ENCODE measurements at places on chromosomes 1 and 21. TPM values are rescaled to one million over a fixed set of nuclear protein-coding genes. Genes with fewer than 3 reads are reported as not detected.
A peak's percentile ranks its signal among the peaks of the same experiment; 100 is the strongest.

- H3K36me3 ChIP-seq, result no peaks in the 10 kb centered on the region
- DNase-seq, result no peak
- H3K27ac ChIP-seq, result no peak overlapping the region
- H3K4me3 ChIP-seq, result peak overlapping the region; percentile 9
Observed at GRCh38 chr1:181190364-181191035, 102.0 kb downstream of the IER5 start.

OR2T11 gene
- total RNA-seq, result not detected

DNA sequence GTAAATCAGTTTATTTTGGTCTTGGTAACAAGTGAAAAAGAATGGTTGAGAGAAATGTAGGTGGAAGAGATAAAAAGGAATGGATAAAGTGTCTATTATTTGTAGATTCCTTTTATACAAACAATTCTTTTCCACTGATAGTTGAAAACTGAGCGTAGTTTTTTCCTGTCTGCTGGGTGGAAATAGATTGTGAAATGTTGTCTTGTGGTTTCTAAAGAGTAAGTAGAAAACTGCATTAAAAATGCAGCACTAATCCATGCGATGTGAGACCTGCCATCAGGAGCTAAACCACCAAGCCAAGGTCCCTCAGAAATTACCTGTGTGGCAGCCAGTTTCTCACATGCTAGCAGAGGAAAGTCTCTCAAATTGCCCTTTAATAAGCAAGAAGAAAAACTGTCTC lies 103.2 kb upstream of the SLC44A3 start:
- H3K4me3 ChIP-seq, result no peak overlapping the region
- H3K27me3 ChIP-seq, result no peaks in the 10 kb centered on the region
- peaks cover 3% of the 10 kb centered on the region for H3K4me1 ChIP-seq
- no peak overlapping the region for H3K27ac ChIP-seq
- DNase-seq, result no peak

- no peak overlapping the region for H3K4me3 ChIP-seq
- DNase-seq, result no peak
- no peaks in the 10 kb centered on the region for H3K27me3 ChIP-seq
- H3K36me3 ChIP-seq, result no peaks in the 10 kb centered on the region
- H3K4me1 ChIP-seq, result peaks cover 5% of the 10 kb centered on the region
Observed at GRCh38 chr1:245481261-245481660, 326.5 kb downstream of the KIF26B start.

DNA sequence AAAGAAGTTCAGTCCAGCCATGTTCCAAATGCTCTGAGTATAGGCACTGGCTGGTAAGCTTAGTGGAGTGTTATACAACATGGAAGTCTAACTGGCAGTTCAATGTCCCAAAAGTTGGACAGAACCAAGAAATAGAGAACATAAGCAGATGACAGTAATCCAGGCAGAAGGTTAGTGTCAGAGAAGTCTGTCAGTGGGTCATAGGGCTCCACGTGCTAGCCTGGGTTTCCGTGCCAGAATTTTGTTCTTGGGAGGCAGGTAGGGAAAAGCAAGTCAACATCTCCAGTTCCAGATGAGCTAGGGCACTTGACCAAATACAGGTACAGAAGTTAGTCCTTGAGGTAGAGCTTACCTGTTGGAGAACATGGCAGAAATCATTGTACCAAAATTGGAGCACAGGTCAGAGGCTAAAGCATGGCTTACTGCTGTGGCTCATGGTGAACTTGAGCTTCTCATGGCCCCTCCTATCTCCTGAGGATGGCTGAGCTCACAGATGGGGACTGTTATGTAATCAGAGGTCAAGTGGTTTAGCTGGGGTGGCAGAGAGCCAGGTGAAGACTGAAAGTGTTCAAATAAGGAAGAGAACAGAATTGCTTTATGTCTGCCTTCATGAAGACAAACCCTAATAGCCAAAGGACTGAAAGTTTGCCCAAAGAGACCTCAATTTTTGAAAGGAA lies 170.8 kb downstream of the NFIA start:
- H3K4me1 ChIP-seq, result peaks cover 14% of the 10 kb centered on the region
- no peak overlapping the region for H3K4me3 ChIP-seq
- DNase-seq, result no peak
- H3K27ac ChIP-seq, result peak overlapping the region; percentile 89
- H3K36me3 ChIP-seq, result no peaks in the 10 kb centered on the region
- H3K27me3 ChIP-seq, result no peaks in the 10 kb centered on the region

DNA sequence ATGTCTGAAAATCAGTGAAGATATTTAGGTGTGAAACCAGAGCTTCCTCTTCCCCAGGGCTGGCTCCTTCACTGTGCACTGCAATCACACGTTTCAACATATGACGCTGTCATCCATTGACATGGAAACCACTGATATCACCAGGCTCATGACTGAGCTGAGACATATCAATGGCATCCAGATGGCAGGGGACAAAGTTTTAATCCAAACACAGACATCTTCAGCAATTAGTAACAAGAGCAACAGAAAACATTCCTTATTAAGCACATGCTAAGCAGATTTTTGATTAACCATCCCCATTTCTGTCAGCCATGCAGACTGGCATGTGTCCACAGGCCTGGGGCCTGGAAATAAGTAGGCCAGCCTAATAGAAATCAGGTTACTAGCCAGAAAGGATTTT lies 108.0 kb upstream of the ADAR start:
- peak; percentile 73 for DNase-seq
- no peak overlapping the region for H3K27ac ChIP-seq
- peaks cover 20% of the 10 kb centered on the region for H3K4me1 ChIP-seq
- H3K27me3 ChIP-seq, result no peaks in the 10 kb centered on the region
- H3K4me3 ChIP-seq, result no peak overlapping the region
- H3K36me3 ChIP-seq, result peaks cover 38% of the 10 kb centered on the region

DNA sequence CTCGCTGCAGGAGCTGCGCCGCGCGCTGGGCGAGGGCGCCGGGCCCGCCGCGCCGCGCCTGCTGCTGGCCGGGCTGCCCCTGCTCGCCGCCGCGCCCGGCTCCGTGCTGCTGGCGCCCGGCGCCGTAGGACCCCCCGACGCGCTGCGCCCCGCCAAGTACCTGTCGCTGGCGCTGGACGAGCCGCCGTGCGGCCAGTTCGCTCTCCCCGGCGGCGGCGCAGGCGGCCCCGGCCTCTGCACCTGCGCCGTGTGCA lies 730 bp downstream of the OLIG1 start:
- no peak overlapping the region for H3K27ac ChIP-seq
- peak overlapping the region; percentile 32 for H3K4me3 ChIP-seq
- no peak for DNase-seq
- peaks cover 30% of the 10 kb centered on the region for H3K4me1 ChIP-seq

BACE2 gene
- total RNA-seq, result 33.5 TPM

GRCh38 chr1:59076612-59077011 lies 220.3 kb upstream of the FGGY start:
- no peak for DNase-seq
- no peaks in the 10 kb centered on the region for H3K27me3 ChIP-seq
- H3K27ac ChIP-seq, result no peak overlapping the region
- no peak overlapping the region for H3K4me3 ChIP-seq
- no peaks in the 10 kb centered on the region for H3K36me3 ChIP-seq
- H3K4me1 ChIP-seq, result peaks cover 3% of the 10 kb centered on the region

- no peaks in the 10 kb centered on the region for H3K27me3 ChIP-seq
- H3K4me1 ChIP-seq, result peaks cover 29% of the 10 kb centered on the region
- no peaks in the 10 kb centered on the region for H3K36me3 ChIP-seq
- H3K4me3 ChIP-seq, result no peak overlapping the region
- no peak for DNase-seq
- H3K27ac ChIP-seq, result no peak overlapping the region
Observed at GRCh38 chr1:53622531-53622930, 116.4 kb downstream of the GLIS1 start.

Measured in spinal cord (tissue), 10 donors.